ENCODE measurements at places on chromosomes 3 and 15.
A peak's percentile ranks its signal among the peaks of the same experiment; 100 is the strongest.

DNA sequence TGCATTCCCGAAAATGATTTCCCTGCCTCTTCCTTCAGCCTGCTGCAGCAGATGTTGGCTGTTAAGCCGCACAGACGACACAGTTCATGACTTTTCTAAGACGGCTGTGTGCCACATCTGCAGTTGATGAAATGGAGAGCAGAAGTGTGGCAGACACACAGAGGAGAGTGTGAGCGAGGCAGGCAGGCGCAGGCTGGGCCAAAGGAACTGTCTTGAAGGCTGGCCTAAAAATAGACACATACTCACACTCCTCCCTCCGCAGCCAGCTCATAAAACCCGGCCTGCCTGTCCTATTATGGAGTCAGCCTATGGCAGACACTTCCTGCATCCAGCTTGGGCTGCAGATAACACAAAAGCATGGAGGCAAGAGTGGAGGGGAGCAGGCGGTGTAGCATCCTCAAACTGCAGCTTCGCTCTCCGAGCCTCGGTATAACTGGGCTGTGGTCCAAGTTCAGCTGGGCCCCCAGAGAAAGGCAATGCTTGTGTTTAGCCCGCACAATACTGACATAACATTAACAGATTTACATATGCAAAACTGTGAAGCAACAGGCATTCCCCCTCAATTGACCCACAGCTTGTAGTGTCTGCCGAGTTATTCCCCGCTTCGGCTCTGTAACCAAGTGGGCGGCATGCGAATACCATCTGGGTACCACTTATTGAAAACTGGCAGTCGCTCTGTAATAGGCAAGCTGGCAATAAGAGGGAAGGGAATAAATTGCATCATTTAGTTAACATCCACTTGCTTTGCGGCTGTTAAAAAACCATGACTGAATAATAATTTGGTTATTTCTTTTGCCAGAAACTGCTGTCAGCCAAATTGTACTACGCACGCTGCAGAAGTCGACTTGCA lies 40.8 kb downstream of the FOXP1 start:
- DNase-seq, result peak; percentile 77

DNA sequence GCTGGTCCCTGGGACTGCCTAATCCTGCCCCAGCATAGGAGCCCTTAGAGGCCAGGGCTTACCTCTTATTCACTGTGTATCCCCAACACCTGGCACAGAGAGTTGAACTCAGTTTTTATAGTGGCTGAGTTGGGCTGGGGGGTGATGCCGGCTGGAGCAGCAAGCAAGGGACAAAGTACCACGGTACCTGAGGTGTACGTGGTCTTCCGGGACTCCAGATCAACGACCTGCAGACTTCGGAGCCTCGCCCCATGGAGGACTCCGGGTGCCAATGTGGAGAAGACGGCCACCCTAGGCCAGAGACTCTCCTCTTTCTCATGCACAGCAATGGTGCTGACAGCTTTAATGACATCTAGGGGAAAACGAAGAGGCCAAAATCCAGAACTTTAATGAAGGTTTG lies 8.1 kb downstream of the WDR73 start:
- DNase-seq, result no peak

GRCh38 chr15:30953731-30954378 lies 37.6 kb downstream of the MTMR10 start:
- peak; percentile 52 for DNase-seq

GRCh38 chr3:150787741-150788370 lies 24.9 kb upstream of the SIAH2 start:
- DNase-seq, result peak; percentile 63

DNA sequence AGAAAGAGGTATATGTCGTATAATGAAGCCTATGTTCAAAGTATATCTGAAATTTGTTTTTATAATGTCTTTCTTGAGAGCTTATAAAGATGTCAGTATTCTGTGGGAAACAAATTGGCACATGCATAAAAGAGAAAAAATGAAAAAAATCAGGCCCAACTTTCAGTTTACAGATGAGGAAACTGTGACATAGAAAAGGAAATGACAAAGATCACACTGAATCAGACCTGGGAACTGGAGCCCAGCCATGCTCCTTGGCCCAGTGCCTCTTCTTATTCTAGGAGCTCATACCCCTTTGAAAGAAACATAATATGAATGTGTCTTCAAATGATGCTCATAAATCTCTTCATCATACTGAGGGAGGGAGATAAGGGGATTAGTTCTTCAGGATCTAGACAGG lies 48.4 kb downstream of the TMEM44 start:
- no peak for DNase-seq

DNA sequence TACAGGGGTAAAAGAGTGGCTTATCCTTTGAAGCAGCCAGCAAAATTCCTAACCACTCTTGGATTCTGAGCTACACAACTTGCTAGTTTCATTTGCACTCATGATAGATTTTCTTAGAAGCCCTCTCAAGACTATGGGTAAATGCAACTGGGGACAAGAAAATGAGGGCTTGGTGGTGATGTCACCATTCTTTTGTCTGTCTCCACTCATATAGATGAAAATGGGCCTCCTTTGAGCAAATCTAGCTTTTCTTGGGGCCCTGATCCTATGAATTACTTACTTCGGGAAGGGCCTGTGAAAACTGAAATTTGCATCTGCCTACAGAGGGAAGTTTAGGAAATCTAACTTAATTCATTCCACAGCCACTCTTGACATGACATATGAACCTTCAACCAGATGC lies 486.3 kb downstream of the MAGI1 start:
- DNase-seq, result no peak

DNA sequence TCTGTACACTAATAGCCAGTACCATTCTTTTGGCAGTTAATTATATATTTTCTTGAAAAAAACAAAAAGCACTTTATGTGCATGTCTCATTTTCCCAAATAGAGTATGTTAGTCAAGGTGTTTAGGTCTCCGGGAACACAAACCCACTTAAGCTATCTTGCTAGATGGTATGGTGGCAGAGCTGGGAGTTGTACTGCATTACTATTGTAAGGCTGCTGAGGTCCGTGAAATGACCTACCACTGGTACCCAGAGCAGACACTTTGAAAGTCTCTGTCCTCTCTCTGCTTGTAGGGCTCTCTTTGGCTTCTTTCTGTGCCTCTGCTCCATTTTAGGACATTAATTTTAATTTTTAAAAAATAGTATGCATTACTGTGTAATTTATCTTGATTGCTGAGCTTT lies 8.8 kb downstream of the TMOD3 start:
- no peak for DNase-seq

DNA sequence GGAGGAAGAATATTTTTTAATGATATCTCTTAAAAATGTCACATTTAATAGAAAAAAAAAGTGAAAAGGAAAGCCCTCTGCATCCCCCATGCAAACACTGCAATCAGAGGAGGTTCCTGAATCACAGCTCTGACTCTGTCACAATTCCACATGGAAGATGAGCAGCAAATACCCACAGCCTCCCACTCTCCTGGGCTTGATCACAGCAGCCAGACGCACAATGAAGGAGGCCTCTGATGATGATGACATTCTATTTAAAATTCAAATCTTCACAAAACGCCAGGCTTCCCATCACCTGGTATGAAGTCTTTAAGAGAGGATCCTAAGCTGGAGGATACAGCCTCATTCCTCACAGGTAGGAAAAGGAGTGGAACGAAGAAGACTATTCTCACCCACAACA lies 9.1 kb upstream of the DIS3L start:
- no peak for DNase-seq

DNA sequence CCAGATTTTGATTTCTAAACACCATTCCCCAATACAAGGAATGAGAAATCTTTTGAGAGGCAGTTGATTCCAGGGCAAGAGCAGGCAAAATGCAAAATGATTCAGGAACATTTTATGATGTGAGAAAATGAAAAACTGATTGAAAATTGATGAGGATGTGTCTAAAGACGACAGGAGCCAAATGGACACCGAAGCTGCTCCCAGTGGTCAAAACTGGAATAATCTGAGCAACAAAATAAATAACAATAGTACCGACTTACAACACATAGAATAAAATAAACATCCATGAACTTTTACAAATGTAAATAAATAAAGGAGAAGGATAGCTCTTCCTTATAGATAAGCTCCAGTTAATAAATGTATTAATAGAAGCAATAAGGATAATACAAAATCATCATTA lies 186.8 kb downstream of the OCA2 start:
- no peak for DNase-seq

DNA sequence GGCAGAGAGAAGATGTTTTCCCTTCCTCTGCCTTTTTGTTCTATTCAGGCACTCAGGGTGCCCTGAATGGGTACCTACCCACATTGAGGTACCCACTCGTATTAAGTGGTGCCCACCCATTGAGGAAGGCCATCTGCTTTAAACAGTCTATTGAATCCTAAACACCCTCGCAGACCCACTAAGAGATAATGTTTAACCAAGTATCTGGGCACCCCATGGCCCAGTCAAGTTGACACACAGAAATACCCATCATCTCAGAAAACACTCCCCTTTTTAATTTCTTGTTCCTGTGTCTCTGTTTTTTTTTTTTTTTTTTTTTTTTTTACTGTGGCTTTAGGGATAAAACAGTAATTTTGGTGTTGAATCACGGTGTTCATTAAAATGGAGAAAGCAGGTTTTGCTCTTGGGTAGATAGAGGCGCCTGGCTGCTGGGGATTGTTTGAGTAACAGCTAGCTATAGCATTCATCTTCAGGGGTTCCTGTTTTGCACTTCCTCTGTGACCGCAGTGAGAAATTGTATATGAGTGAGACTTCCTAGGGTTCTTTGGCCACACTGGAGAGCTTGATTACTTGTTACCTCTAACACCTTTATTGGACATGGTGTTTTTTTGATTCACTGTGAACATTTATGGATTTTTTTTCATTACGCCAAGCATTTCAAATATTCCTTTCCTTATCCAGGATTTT lies 259.1 kb downstream of the PTPRG start:
- DNase-seq, result no peak

GRCh38 chr3:54853573-54854404 lies 74.1 kb downstream of the LRTM1 start:
- peak; percentile 80 for DNase-seq

GRCh38 chr3:16508591-16508995 lies 4.9 kb downstream of the RFTN1 start:
- DNase-seq, result no peak

GRCh38 chr15:76342382-76343201 lies 6.0 kb downstream of the ISL2 start:
- no peak for DNase-seq

DNA sequence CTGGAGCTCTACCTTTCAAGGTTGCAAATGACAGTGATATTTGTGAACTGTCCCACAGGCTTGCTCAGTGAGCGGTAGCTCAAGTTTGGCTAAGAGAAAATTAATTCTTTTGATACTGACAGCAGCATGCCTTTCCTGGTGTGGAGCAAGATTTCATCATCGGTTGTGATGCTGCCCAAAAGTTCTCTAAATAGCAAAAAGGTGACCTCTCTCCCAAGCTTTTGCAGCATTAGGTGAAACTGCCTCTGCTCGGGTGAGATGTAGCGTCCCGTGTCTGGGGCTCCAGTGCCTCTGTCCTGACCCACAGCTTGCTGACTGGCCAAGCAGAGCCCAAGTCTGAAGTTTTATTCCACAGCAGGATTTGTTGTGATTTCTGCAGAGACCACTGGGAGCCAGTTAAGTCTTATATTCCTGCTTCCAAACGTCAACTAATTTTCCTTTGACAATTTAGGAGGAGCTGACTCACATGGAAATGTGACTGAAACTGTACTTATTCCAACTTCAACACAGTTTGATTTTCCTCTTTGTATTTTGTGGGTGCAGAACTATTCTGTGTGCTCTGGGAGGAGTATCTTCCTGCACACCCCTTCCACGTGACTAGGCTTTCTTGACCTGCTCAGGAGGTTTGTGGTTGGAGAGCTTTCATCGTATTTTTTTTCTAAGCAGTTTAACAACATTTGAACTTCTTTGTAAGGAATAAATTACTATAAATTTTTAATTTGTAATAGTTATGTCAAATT lies 5.9 kb downstream of the SYNM start:
- DNase-seq, result no peak

DNA sequence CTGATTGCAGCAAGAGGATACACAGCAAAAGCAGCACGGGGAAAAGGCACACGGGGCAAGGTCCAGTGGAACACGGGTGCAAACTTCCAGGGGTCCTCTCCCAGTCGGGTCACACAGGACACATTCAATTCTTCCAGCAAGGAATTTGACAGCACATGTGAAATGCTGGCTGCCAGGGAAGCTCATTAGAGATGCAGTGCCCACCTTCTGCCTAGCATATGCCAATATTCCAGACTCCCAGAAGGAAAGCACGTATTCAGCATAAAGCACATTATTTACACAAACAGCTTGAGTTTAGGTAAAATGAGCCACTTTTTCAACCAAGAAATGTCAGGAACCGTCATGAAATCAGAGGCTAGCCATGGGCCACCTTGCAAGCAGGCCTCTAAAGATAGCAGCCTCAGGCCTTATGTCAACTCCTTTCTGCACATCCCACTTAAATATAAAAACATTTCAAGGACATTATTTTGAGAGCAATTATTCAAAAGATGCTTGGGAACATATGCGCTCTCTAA lies 19.3 kb downstream of the MYO5C start:
- DNase-seq, result no peak

DNA sequence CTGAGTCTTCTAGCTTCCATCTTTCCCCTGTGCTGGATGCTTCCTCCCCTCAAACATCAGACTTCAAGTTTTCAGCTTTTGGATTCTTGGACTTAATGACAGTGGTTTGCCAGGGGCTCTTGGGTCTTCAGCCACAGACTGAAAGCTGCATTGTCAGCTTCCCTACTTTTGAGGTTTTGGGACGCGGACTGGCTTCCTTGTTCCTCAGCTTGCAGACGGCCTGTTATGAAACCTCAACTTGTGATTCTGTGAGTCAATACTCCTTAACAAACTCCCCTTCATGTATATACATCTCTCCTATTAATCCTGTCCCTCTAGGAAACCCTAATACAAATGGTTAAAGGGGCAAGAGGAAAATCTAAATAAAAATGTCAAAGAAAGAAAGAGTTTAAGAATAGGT lies 100.1 kb downstream of the ABI3BP start:
- DNase-seq, result no peak

DNA sequence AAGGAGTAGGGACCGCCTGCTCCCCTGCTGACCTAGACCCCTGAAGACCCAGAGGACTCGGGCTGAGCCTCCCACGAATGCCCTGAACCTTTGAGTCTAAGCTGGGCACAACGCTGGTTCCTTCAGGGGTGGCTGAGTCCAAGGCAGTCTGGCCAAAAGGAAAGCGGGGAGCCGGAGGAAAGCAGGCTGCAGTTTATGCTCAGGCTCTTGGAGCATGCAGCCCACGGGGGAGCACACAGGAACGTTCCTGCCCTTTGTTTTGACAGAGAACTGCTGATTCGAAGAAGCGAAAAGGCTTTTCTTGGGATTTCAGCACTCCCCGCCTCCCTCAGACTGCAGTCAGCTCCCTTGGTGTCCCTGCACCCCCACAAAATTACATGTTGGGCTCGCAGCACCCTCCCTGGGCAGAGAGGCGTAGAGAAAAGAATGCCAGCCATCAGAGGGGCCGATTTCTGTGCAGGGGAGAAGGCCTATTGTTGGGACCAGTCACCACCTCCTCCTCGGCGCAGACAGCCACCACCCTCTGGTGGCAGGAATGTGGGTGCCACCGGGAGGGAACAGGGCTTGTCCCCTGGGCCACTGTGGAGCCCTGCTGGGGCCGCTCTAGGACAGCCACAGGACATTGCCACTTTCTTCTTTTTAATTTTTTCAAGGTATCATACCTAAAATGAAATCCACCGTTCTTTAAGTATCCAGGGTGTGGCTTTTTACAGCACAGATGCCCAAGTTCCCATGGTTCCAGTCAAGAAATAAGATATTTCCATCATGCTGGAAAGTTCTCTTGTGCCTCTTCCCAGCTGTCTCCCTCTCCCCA lies 72.2 kb downstream of the SMAD6 start:
- DNase-seq, result peak; percentile 93

- DNase-seq, result no peak
These were observed 53.9 kb downstream of the SYNM start for GRCh38 chr15:99158626-99159412.

Data from urothelium cell line (cell line).